ENCODE measurements at places on chromosomes 3 and 15.

DNA sequence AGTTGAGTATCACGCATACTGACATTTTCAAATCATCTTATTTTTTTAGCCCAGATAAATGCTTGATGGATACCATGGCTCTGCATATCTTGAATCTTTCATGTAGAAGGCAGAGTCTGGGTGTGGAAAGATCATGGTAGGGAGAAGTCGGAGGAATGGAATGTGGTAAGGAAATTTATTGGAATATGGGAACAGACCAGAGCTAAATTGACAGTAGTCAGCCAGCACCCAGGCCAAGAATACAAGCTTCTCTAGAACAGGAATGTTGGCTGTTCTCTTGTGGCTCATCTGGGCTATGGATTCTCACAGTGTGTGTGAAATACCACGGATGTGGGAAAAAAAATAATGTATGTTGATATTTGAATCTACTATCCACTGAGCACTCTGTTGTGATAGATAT, 305.7 kb upstream of the COL8A1 start:
- DNase-seq: no peak

DNA sequence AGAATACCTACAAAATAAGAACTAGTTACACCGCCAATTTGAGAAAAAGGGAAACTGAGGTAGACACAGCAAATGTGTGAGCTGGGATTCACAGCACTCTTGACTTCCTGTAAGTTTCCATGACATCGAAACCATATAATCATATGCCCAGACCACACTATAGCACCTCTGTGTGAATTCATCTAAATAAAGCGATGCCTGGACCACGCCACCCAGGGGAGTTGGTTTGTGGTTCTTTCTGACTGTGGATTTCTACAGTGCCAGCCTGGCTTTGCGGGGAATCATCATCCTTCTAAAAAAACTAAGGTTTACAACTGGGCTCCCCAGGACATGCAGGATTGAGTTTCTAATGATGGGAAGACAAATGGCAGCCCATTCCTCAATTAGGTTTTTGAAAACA, 23.5 kb upstream of the CA12 start:
- DNase-seq: no peak

GRCh38 chr15:57806003-57806402, 99.5 kb downstream of the POLR2M start:
- DNase-seq: no peak

GRCh38 chr3:134449951-134450350, 35.8 kb downstream of the ANAPC13 start:
- DNase-seq: no peak

DNA sequence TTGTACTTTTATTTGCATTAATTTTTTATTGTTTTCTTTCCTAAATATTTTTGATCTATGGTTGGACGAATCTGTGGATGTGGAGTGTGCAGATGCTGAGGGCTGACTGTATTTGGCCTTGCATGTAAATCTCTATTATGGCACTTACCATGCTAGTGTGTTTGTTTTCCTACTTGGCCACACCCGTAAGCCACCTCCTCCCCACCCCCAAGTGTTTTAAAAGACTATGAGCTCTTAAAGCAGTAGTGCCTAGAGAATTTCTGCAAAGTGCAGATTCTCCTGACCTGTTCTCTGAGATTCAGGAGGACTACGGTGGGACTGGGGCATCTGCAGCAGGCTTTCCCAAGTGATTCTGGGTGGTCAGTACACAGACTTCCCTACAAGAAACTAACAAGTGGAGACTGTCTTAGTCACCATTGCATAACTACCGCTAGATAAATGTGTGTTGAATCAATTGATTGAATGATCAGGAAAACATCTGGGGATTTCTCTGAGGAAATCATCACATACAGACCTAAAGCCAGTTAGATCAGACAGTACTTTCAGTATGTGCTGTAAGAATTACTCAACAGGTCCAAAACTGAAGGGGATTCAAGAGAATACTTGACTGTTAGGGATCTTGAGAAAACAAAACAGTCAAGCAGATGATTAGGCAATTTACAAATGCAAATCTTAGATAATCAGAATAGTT, 6.2 kb upstream of the TIPARP start:
- no peak for DNase-seq

DNA sequence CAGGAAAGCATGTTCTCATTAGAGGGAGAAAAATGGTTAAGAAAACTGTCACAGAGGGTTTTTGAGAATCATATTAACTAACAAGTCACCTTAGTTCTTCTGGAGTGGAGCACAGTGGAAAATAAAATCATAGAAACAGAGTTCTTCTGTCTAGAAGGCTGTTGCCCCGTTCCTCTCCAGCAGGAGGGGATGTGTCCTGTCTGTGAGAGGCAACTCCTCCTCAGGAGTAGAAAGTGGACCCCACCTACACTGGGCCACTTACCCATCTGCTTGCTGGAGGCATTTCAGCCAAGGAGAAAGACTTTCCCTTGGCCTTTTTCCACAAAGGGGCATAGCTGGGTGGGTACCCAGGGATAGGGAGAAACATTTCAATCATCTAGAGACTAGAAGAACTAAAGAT, 106.6 kb downstream of the SSR3 start:
- DNase-seq: no peak

- DNase-seq: no peak
These were observed 4.0 kb downstream of the STX19 start for GRCh38 chr3:94024385-94024784.

DNA sequence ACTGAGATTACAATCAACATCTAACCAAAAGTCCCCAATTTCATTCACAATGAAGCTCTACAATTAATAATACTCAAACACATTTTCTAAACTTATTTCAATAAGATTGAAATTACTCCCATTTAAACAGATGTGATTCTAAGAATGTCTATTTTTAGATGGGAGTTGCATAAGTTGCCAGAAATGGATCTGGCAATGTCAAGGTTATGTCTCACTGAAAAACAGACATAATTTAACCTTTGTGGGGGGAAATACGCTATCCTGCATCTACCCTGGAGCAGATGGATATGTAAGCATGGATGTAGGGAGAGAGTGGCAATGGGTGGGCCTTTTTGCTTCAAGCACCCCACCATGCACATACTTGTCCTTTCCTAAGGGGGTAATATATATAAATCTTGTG, 6.7 kb upstream of the EIF1B start:
- DNase-seq: no peak

DNA sequence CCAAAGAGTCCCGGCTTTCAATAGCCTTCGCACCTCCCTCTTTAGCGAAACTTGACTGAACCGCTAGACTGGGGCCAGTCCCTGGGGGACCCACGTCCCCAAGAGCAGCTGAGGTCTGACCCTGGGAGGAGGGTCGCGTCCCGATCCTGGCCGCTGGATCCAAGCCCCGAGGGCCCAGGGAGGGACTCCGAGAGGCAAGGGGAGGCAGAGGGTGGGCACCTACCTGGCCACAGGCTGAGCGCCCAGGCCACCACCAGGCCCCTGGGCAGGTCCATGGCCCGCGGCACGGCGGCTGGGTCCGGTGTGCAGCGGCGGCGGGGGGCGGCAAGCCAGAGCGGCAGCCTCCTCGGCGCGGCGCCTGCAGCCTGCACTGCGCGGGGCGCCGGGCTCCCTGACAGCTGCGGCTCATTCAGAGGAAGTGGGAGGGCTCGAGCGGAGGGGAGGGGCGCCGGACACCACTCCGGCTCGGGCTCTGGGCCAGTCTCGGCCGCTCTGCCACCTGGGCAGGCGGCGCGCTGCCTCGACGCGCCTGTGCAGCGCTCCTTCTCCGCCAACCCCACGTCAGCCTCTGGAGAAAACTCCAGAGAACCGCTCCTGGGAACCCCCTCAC, at the start of gene ITGA11:
TSS of gene ITGA11 (minus strand) at position 372 of the 610 bp plus-strand sequence. CDS start at position 275, 97 bp downstream.
- no peak for DNase-seq

- no peak for DNase-seq
These were observed 19.3 kb downstream of the KLHL24 start for GRCh38 chr3:183654727-183655126.

DNA sequence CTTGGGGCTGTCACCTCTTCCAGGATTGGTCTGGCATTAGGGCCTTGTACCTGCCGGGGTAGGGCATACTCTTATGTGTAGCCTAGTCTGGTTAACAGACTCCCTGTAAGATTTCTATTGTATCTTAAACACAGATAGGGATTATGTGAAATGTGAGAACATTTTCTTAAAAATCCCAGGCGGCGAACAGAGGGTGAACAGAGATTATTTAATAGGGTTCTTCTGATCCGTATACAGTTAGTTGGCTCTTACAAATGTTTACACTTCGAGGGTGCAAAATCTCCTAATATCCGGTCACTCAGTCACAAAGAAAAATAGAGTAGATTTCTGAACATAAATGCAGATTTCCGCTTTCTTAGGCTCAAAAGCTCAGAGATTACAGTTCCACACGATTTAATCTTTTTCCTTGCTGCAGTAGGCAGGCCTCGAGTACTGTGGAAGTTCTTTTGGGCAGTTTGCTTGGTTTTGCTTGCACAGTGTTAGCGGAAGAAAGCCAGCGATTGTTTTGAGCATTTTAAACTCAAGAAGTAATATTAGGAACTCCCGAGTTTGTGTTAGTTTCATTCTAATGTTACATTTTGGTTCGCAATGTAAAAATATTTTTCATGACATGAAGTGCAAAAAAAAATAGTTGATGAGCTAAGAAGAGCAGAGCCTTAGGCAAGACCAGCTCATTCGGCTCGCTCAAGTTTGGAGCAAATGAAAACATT, 993 bp downstream of the PLCL2 start:
- DNase-seq: no peak

DNA sequence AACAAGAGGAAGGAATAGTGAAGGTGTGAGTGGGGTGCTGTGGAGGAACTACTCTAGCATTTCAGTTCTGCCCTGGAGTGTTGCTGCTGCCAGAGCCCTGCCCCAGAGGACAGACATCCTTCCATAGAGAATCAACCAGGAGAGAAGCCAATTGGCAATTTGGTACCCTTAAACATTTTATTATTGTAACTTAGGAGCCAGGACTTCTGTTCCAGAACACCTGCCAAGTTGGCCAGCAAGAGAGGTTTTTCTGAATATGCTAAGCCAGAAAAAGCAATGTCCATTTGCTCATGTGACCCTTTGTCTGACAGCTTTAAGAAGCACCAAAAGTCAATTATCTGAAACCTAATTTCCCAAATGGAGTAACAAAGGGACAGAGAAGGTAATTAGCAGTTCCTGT, 264.9 kb downstream of the MEX3B start:
- DNase-seq: no peak

DNA sequence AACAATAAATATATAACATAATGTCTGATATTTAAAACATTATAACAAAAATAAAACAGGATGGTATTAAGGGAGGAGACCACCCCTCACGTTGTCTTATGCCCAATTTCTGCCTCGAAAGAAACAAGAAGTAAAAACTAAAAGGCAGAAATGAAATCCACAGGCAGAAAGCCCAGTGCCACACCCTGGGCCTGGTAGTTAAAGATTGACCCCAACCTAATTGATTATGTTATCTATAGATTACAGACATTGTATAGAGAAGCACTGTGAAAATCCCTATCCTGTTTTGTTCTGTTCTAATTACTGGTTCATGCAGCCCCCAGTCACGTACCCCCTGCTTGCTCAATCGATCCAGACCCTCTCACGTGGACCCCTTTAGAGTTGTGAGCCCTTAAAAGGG, 22.3 kb upstream of the ACP3 start:
- no peak for DNase-seq

- no peak for DNase-seq
These were observed 67.8 kb downstream of the LSM3 start for GRCh38 chr3:14246414-14246813.

DNA sequence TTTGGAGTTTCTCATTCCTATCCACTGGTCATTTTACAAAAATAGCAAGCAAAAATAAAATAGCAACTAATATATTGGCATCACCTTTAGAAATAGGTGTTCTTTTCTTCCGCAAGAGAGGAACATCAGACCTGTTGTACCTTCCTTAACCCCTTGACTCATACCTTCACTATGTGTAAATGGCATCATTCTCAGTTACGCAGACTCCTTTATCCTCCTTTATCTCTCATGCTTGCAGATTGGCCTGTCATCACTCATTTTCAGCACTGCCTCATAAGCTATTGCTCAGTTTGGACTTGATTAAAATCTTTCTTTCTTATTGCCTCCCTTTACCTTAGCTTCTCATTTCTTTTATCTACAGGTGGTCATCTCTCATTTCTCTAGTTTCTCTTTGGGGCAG, 21.4 kb downstream of the ARHGEF26 start:
- DNase-seq: no peak

GRCh38 chr3:101838691-101839090, 10.6 kb upstream of the NFKBIZ start:
- no peak for DNase-seq

- DNase-seq: no peak
These were observed 280.2 kb upstream of the STT3B start for GRCh38 chr3:31252216-31253185.

GRCh38 chr3:14462738-14463137, 60.3 kb downstream of the SLC6A6 start:
- DNase-seq: no peak

DNA sequence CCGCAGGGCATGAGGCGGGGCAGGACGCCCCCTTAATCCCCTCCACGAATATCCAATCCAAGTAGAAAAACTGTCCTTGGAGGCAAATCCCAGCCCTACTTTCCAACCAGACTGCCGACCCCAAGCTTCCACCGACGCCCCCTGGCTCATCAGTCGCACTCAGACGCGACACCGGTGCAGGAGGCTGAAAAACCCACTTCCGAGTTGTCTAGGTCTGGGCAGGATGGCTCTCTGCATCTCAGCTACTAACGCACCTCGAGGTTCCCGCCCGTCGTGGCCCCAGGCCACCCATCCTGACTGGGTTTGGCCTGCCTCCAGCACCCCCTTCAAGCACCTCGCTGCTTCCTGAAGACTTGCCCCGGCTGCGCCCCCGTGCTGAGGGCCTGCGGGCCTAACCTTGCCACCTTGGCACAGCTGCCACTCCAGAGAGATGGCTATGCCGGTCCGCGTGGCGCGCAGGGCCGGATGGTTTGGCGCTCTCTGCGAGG, 15.5 kb downstream of the RGMA start:
- no peak for DNase-seq

DNA sequence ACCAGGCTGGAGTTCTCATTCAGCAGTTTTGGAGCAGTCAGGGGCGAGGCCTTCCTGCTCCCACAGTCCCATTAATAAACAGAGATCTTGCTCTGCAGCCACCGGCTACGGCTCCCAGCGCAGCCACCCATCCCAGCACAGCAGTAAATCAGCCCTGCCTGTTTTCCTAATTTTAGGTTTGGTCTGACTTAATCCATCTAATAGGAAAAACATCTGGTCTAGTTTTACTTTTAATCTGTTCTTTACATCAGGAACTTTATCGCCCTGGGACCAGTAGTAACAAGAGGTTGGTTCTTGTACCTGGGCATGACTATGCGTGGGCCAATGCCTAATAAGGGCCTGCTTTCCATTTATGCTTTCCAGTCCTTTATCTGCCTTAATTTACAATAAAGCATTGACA, 264.0 kb upstream of the DPH6 start:
- DNase-seq: no peak

All from NCI-H1930 (cell line).